ENCODE measurements at places on chromosomes 13 and 19.

- H3K4me1 ChIP-seq = no peaks in the 10 kb centered on the region
- H3K36me3 ChIP-seq = no peaks in the 10 kb centered on the region
- H3K27ac ChIP-seq = no peak overlapping the region
- no peak overlapping the region for H3K4me3 ChIP-seq
These were observed 6.6 kb downstream of the ACP4 start for GRCh38 chr19:50796634-50797428.

DNA sequence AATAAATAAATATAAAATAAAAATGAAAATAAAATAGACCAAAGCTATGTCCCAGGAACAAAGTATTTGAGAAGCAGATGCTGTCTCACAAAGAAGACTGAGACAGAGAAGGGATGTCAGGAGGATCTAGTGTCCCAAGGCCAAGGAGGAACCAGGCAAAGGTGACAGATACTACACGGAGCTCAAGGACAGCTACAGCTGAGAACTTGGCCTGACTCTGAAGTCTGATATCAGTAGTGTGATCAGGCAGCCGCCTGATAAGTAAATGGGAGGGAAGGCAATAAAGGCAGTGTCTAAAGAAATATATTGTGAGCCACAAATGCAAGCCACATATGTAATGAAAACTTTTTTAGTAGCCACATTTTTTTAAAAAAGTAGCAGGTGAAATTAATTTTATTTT, 20.4 kb upstream of the NANOS3 start:
- no peak overlapping the region for H3K27ac ChIP-seq
- H3K27me3 ChIP-seq = no peaks in the 10 kb centered on the region
- H3K36me3 ChIP-seq = no peaks in the 10 kb centered on the region
- DNase-seq = no peak
- H3K4me3 ChIP-seq = no peak overlapping the region

DNA sequence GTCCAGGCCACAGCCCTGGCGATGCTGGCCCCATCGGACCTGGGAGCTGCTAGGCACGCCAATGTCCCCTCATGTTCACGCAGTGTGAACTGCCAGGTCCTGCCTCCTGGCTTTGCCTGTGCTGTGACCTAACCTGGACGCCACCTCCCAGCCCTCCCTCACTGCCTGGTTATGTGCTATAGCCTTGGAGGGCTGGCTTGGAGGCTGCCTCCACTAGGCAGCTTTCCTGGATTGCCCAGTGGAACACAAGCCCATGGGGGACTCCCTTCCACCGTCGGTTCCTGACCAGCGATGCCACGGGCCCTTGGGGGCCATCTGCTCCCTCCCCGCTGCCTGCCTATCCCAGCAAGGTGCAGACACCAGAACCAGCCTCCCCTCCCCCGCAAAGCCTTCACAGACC, 15.2 kb upstream of the UQCR11 start:
- H3K4me3 ChIP-seq = no peak overlapping the region
- H3K27me3 ChIP-seq = no peaks in the 10 kb centered on the region
- H3K36me3 ChIP-seq = no peaks in the 10 kb centered on the region
- no peaks in the 10 kb centered on the region for H3K4me1 ChIP-seq

- no peak overlapping the region for H3K4me3 ChIP-seq
- DNase-seq = no peak
- H3K4me1 ChIP-seq = no peaks in the 10 kb centered on the region
- H3K27ac ChIP-seq = no peak overlapping the region
These were observed 27.3 kb upstream of the EDDM13 start for GRCh38 chr19:56245121-56245740.

GRCh38 chr19:12711187-12711586, 12.5 kb downstream of the TNPO2 start:
- no peaks in the 10 kb centered on the region for H3K36me3 ChIP-seq
- H3K27me3 ChIP-seq = no peaks in the 10 kb centered on the region
- H3K4me3 ChIP-seq = no peak overlapping the region

GRCh38 chr19:14507704-14508542, 10.3 kb downstream of the DNAJB1 start:
- H3K4me3 ChIP-seq = no peak overlapping the region
- no peak for DNase-seq
- no peaks in the 10 kb centered on the region for H3K4me1 ChIP-seq
- H3K36me3 ChIP-seq = no peaks in the 10 kb centered on the region
- H3K27ac ChIP-seq = no peak overlapping the region

GRCh38 chr13:25662516-25662915, 290.7 kb downstream of the ATP8A2 start:
- no peaks in the 10 kb centered on the region for H3K36me3 ChIP-seq
- DNase-seq = no peak
- no peaks in the 10 kb centered on the region for H3K27me3 ChIP-seq
- no peak overlapping the region for H3K4me3 ChIP-seq
- H3K27ac ChIP-seq = no peak overlapping the region

- no peak for DNase-seq
- H3K4me1 ChIP-seq = no peaks in the 10 kb centered on the region
- no peak overlapping the region for H3K4me3 ChIP-seq
These were observed 7.1 kb upstream of the DHRS12 start for GRCh38 chr13:51811046-51811445.

- H3K27me3 ChIP-seq = no peaks in the 10 kb centered on the region
- peak overlapping the region; percentile 99 for H3K27ac ChIP-seq
- DNase-seq = peak; percentile 71
- H3K36me3 ChIP-seq = no peaks in the 10 kb centered on the region
These were observed 823 bp downstream of the TLE5 start for GRCh38 chr19:3061182-3062161.

- H3K36me3 ChIP-seq = no peaks in the 10 kb centered on the region
- H3K27ac ChIP-seq = no peak overlapping the region
- no peaks in the 10 kb centered on the region for H3K4me1 ChIP-seq
- no peak overlapping the region for H3K4me3 ChIP-seq
- H3K27me3 ChIP-seq = no peaks in the 10 kb centered on the region
- DNase-seq = no peak
These were observed 452.6 kb upstream of the KLF12 start for GRCh38 chr13:74586847-74587246.

GRCh38 chr19:39297931-39298634, 1.9 kb downstream of the IFNL1 start:
- no peak overlapping the region for H3K27ac ChIP-seq
- no peak overlapping the region for H3K4me3 ChIP-seq
- DNase-seq = no peak
- no peaks in the 10 kb centered on the region for H3K27me3 ChIP-seq

GRCh38 chr19:10292206-10292788, 2.5 kb downstream of the ICAM5 start:
- no peaks in the 10 kb centered on the region for H3K36me3 ChIP-seq
- H3K4me1 ChIP-seq = no peaks in the 10 kb centered on the region
- no peak overlapping the region for H3K27ac ChIP-seq
- no peak overlapping the region for H3K4me3 ChIP-seq
- H3K27me3 ChIP-seq = peaks cover 46% of the 10 kb centered on the region

- H3K27ac ChIP-seq = no peak overlapping the region
- H3K36me3 ChIP-seq = no peaks in the 10 kb centered on the region
- no peak for DNase-seq
- no peaks in the 10 kb centered on the region for H3K27me3 ChIP-seq
These were observed 1208.3 kb downstream of the PCDH9 start for GRCh38 chr13:66021846-66022245.

DNA sequence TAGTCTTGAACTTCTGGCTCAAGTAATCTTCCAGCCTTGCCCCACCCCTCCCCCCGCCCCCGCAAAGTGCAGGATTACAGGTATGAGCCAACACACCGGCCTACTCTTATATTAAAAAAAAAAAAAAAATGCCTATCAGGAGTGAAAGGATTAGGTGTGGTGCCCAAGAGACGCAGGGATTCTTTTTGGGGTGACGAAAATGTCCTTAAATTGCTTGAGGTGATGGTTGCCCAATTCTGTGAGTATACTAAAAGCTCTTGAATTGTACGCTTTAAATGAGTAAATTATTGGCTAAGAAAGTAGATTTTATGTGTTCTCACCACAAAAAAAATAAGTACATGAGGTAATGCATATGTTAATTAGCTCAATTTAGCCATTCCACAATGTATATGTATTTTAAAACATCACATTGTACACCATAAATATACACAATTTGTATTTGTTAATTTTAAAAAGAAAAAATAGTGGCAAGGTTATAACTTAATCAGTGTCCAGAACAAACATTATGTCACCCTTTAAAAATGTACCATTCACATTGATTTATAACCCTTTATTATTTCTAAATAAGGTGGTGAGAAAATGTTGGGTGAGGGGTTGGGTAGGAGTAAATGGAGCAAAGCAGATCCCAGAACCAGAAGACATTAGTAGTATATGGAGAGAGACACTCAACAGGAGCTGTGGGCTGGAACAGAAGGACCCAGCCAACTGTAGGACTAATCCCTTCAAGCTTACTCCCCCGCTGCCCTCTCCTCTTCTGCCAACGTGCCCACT, 3.9 kb downstream of the IGSF23 start:
- no peak overlapping the region for H3K4me3 ChIP-seq
- H3K27me3 ChIP-seq = no peaks in the 10 kb centered on the region
- no peaks in the 10 kb centered on the region for H3K36me3 ChIP-seq
- DNase-seq = no peak
- H3K4me1 ChIP-seq = no peaks in the 10 kb centered on the region

DNA sequence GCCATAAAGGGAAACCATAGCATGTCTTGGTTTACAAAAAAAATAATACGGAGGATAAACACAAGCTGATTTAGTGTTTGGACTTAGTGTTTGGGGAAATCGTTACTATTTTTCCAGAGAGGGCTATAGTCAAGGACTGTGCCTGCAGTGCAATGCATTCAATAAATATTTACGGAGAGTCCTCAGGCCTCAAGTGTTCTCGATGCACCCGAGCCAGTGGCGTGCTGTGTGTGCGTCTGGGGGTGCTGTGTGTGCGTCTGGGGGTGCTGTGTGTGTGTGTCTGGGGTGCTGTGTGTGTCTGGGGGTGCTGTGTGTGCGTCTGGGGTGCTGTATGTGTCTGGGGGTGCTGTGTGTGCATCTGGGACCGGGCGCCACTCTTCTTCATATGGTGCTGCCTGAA, 71.7 kb upstream of the GTF3A start:
- H3K27me3 ChIP-seq = no peaks in the 10 kb centered on the region
- no peak overlapping the region for H3K4me3 ChIP-seq
- no peak overlapping the region for H3K27ac ChIP-seq

- no peaks in the 10 kb centered on the region for H3K27me3 ChIP-seq
- no peaks in the 10 kb centered on the region for H3K36me3 ChIP-seq
- H3K4me1 ChIP-seq = no peaks in the 10 kb centered on the region
- DNase-seq = no peak
- H3K27ac ChIP-seq = no peak overlapping the region
These were observed 93.6 kb downstream of the DPF1 start for GRCh38 chr19:38130399-38130798.

DNA sequence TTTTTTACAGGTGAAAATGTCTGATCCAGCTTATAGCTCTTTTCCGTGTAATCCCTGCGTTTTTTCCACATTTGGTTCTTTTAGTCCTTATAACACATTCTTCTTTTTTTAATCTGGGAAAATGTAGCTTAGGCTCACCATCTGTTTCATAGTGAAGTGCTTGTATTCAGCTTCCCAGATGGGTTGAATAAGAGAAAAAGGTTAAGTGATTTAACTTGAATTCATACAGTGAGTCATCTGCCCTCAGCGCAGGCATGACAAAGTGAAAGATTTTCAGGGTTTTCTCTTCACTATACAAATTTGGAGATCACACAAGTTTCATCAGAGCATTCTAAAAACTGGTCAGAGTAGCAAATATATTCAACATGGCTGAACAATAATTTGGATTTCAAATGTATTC, 224.8 kb downstream of the SPRY2 start:
- no peak overlapping the region for H3K27ac ChIP-seq
- no peak overlapping the region for H3K4me3 ChIP-seq
- no peaks in the 10 kb centered on the region for H3K4me1 ChIP-seq
- DNase-seq = no peak
- H3K36me3 ChIP-seq = no peaks in the 10 kb centered on the region

- no peaks in the 10 kb centered on the region for H3K27me3 ChIP-seq
- DNase-seq = no peak
- H3K4me1 ChIP-seq = no peaks in the 10 kb centered on the region
- H3K27ac ChIP-seq = no peak overlapping the region
- H3K36me3 ChIP-seq = no peaks in the 10 kb centered on the region
These were observed 106.1 kb downstream of the RAB20 start for GRCh38 chr13:110455444-110455843.

DNA sequence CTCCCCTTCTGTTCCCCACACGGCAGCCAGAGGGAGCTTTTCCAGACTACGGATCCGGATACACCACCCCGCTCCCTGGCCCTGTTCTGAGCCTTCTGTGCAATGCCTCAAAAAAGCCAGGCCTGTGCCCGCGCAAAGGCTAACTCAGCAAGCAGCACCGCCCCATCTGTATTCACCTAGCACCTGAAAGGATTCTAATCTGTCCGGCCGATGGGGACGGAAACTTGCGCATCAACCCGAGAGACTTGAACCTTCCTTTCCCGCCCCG, 589 bp downstream of the ZBTB45 start:
- H3K27ac ChIP-seq = peak overlapping the region; percentile 96
- H3K36me3 ChIP-seq = no peaks in the 10 kb centered on the region
- peak; percentile 66 for DNase-seq

GRCh38 chr13:80040981-80041317, 300.0 kb downstream of the SPRY2 start:
- no peaks in the 10 kb centered on the region for H3K27me3 ChIP-seq
- H3K4me3 ChIP-seq = no peak overlapping the region
- H3K4me1 ChIP-seq = no peaks in the 10 kb centered on the region
- DNase-seq = no peak
- no peak overlapping the region for H3K27ac ChIP-seq
- H3K36me3 ChIP-seq = no peaks in the 10 kb centered on the region

GRCh38 chr13:30872685-30873461, 33.2 kb upstream of the MEDAG start:
- peaks cover 20% of the 10 kb centered on the region for H3K4me1 ChIP-seq
- peak overlapping the region; percentile 91 for H3K27ac ChIP-seq
- no peaks in the 10 kb centered on the region for H3K36me3 ChIP-seq
- H3K27me3 ChIP-seq = no peaks in the 10 kb centered on the region

DNA sequence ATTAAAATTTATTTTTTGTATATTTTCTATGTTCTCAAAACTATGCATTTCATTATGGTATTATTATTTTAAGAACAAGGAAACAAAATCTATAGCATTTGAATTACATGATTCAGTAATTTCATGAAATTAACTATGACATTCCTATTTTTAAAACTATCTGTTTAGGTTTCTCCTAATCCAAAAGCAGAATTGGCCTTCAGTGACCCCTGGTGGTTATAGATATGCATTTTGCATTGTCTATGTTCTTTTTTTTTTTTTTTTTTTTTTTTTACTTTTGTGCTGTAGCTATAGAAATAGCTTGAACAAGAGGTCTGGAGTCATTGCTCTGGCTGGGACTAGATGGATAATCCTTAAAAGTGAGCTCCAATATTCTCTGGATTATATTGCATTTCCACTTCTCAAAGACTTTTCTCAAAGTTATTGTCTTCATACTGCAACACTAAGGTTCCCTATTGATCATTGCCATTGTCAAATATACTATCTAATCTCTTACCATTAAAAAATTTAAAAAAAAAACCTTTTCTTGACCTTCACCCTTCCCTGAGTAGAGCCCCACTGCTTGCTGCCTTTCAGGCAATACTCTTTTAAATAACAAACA, 15.9 kb upstream of the DNAJC3 start:
- H3K4me1 ChIP-seq = no peaks in the 10 kb centered on the region
- no peaks in the 10 kb centered on the region for H3K27me3 ChIP-seq
- H3K4me3 ChIP-seq = no peak overlapping the region
- DNase-seq = no peak
- no peak overlapping the region for H3K27ac ChIP-seq

All from uterus (tissue), 4 donors.